EH (cell line): ENCODE measurements at places on chromosomes 3 and 15.

GRCh38 chr3:173037840-173038483, 103.1 kb downstream of the SPATA16 start:
- no peak for DNase-seq

- DNase-seq, result peak; percentile 80
Observed at GRCh38 chr15:39595338-39596221, 14.7 kb downstream of the THBS1 start.

GRCh38 chr3:119800844-119801243, 18.9 kb downstream of the NR1I2 start:
- no peak for DNase-seq

GRCh38 chr15:67080900-67081431, 15.6 kb downstream of the SMAD3 start:
- DNase-seq, result peak; percentile 96

GRCh38 chr15:101044625-101045235, 125.6 kb downstream of the LRRK1 start:
- no peak for DNase-seq

GRCh38 chr15:69529141-69529540, 76.5 kb downstream of the RPLP1 start:
- DNase-seq, result no peak

GRCh38 chr3:164048451-164048850, 1029.8 kb downstream of the SI start:
- no peak for DNase-seq

- no peak for DNase-seq
Observed at GRCh38 chr3:113000691-113001090, 9.9 kb downstream of the GTPBP8 start.

DNA sequence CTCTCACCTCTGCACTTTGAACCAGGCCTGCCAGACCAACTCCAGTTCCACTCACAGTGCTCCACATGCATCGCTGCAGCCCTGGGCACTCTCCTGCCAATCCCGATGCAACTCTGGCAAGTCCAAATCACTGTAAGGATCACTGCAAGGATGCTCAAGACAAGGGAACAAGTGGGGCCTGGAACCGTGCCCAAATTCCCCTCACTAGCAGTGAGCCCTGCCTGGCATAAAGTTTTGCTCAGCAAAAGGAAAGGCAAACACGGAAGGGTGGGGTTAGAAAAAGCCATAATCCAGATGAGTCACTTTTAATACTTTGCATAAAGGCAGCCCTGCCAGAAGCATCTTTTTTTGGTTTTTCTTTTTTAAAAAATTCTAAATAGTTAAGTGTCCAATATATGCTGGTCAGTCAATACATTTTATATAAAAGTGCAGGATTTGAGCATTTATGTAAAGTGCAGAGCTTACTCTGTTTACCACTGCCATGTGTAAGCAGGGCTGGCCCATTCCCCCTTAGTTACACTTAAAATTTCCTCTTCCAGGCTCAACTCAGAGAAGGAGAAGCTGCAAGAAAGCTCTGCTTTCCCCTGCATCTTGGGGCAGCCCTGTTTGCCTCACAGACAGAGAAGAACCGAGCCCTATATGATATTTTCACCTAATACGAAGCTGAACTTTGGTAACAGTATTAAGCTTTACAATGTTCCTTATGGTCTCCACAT, 102.2 kb downstream of the CD47 start:
- DNase-seq, result peak; percentile 62

DNA sequence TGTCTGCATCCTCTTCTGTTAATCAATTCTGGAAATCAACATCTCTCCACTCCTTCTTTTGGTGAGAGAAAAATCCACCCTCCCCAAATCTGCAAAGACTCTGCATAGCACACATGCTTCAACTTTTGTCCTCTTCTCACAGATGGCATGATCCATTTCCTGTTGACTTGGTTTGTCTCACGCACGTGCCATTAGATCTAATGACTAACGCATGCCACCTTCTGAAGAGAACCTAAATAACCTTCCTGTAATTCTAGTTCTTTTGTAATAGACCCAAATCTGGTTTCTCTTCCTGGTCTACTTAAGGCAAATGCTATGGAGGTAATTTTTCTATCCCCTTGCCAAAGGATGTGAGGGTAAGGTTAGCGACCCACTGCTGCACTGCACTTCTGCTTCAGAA, 51.0 kb upstream of the ATOSA start:
- DNase-seq, result peak; percentile 88

- DNase-seq, result no peak
Observed at GRCh38 chr3:40661284-40661683, 136.5 kb downstream of the ZNF621 start.

GRCh38 chr3:43330981-43331380, 44.6 kb downstream of the SNRK start:
- DNase-seq, result peak; percentile 59

DNA sequence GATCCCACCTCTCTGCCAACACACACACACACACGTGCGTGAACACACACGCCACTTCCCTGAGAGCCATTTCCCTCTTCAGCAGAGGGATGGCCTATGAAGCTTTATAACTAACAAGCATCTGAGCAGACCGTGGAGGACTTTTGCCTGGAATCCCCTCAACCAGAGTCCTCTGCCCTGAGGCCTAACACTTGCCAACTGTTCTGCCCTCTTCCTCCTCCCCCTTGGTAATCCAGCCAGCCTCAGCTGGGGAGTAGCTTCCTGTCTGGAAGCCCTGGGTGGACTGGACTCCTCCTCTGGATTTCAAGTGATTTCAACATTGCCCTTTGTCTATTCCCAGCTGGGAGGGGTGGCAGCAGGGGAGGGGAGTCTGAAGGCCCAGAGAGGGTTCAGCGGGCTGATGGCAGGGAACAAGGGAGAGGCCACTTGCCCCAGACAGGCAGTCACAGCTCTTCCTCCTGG, 68.4 kb upstream of the HACD2 start:
- peak; percentile 97 for DNase-seq

GRCh38 chr3:177236704-177237103, 39.4 kb upstream of the TBL1XR1 start:
- no peak for DNase-seq

DNA sequence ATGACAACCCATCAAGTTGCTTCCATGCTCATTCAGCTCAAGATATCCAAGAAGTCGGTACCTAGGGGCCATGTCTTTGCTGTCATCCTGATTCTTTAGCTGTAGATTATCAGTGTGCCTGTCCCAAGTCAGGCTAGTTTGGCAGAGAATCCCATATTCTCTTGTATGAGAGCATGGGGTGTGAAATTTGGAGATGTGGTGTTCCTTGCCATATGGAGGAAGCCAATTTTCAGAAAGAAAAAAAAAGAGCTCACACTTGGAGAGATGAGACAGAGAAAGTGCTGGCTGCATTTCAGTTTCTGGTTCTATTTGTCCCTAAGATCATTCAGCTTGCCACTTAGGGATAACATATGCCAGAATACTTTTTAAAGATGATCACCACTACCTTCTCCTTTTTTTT, 52.3 kb upstream of the SLC4A7 start:
- DNase-seq, result no peak

GRCh38 chr15:90042356-90042755, 41.2 kb downstream of the ZNF710 start:
- no peak for DNase-seq

- DNase-seq, result no peak
Observed at GRCh38 chr3:65961128-65961527, 77.6 kb downstream of the MAGI1 start.

- no peak for DNase-seq
Observed at GRCh38 chr3:114464548-114464947, 170.7 kb downstream of the TIGIT start.

- DNase-seq, result no peak
Observed at GRCh38 chr15:78205856-78206255, 28.5 kb downstream of the ACSBG1 start.

DNA sequence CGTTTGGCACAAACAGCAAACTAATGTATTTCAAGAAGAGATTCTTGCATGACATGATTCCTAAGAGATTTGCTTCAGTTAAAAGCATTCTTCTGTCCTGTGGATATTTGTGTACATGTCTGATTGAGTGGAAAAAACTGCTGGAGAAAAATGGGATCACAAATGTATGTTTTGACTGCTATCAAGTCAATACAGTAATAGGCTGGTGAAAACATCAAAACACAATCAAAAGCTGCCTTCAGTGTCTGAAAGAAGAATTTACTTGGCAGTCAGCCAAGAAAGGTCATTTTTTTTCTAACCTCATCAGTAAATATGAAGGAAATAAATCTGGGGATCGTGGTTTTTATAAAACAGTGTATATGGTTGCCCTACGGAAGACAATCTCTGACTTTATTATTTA, 1214.8 kb downstream of the NSUN3 start:
- DNase-seq, result no peak

DNA sequence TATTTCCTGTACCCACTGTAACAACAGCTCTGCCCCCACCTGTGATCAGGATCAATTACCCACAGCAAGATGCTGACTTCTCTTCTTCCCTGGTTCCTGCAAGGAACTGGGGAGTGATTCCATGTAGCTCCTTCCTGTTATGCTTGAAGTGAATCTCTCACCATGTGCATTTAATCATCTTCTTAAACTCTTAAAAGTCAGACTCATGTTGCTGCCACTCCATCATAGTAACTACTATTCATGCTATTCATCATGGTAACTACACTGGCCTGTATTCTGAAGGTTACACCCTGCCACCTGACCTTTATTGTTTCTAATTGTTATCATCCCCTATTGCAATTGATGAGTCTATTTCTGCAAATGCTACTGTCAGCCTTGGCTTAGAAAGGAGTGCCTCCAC, 89.5 kb downstream of the SUCNR1 start:
- DNase-seq, result peak; percentile 44

DNA sequence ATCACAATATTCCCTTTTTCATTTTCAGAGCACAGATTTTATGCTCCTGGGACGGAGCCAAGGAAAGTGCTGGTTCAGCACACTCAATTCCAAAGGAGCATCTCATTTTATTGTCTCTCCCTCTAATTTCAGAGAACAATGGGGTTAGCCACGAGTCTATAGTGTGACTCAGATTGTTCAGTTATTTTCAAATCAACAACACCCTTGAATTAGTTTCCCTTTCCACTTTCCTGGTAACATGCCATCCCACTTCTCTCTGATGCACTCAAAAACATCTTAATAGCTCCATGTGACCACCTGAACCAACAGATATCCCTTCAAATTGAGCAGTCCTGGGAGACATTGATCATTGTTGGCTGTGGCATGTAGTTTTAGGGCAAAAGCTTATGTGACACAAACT, 389.7 kb upstream of the MDFIC2 start:
- DNase-seq, result no peak

GRCh38 chr3:8739757-8740504, 6.3 kb downstream of the CAV3 start:
- DNase-seq, result peak; percentile 81

DNA sequence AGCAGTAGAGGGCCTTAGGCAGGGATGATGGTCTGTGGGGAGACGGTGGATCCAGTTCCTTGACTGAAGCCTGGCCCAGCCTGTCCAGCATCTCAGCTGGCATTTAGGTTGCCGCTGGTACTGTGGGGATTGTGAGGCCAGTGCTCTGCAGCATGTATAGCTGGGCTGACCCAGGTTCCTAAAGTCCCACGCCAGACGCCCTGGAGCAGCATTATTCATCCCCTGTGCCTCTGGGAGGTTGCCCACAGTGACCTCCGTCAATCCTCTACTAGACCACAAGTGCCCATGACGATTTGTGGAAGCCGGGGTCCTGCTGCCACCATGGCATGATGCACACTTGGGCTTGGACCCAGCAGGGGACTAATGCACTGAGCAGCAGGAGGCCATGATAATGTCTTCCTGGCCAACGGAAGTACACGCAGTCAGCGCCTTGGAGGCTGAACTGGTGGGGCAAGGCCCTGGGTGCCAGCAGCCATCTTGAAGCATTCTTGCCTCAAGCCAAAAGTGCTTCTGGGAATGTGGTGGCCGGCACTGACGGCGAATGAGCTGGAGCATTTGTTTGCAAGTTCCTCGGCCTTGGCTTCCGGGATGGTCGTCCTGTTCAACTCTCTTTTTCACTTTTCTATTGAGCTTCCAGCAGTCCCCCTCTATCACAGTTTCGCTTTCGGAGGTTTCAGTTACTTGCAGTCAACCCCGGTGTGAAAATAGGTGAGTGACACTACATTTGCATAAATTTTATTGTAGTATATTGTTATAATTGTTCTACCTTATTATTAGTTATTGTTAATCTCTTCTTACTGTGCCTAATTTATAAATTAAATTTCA, 949.4 kb downstream of the ROBO1 start:
- DNase-seq, result no peak

DNA sequence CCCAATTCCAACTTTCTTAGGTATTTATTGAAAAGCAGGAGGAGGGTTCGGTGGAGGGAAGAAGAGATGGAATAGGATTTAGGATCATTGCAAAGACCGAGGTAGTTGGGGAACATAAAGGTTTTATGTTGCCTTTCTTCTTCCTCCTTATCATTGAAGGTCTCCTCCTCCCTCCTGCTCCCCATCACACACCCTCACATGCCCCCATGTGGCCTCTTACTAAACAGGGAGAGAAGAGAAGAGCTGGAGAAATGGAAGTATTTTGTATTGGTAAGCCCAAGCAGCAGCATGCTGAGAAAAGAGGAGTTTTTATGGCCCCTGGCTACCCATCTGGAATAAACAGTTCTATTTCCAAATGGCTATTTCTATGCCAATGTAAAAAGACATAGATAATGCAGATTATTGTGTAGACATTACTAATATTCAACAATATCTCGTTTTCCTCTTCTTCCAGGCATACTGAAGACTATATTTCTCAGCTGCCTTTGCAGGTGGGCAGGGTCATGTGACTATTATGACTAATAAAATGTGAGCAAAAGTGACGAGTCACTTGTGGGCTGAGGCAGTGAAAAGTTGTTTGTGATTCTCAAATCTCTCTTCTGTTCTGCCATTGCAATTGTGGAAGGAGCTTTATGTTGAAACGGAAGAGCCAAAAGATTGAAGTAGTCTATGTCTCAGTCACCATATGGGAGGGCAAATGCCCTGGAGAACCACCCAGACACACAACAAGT, 5.2 kb upstream of the GPR176 start:
- peak; percentile 27 for DNase-seq
